ENCODE measurements at places on chromosomes 5 and 9. TPM values are rescaled to one million over a fixed set of nuclear protein-coding genes. Genes with fewer than 3 reads are reported as not detected.
A peak's percentile ranks its signal among the peaks of the same experiment; 100 is the strongest.

The PCDHGA8 gene
- 0.03 TPM for total RNA-seq

DNA sequence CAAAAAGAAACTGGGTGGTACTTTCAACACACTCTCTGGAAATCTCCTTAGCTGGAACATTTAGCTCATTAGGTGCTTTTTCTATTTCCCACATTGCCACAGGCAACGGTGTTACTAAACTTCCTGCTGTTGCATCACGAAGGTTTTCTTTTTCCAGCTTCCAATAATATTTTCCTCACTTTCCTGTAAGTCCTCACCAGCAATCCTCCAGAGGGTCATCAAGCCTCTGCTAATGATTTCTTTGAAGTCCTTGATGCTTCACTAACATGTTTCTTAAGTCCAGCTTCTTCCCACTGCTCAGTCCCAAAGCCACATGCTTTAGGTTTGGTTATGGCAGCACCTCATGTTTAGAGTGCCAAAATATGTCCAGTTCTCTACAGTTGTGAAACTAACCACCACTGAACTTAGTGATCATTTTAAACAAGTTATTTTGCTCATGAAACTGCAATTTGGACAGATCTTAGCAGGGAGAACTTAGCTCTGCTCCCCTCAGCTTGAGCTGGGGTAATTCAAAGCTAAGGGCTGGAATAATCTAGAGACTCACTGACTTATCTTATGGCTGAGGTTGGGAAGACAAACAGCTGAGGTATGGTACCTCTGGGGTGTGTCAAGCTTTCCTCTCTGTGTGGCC lies 39.9 kb upstream of the RETREG1 start:
- no peak for DNase-seq

The CTXN3 gene
- not detected for total RNA-seq

DNA sequence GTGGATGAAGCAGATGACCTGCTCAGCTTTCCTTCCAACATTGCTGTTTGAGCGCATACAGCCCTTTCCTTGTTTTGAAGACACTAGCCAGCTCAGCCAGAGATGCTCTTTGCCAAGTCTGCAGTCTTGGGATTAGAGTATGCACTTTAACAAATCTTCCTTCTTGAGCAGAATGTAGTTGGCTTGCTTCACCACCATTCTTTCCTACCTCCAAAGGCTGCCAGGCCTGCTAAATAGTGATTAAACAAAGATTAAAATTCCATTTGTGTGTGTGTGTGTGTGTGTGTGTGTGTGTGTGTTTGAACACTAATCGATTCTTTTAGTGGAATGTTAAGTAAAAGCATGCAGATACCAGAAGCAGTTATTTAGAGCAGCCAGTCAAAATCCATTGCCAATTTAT lies 97.6 kb downstream of the GALNT10 start:
- DNase-seq, result peak; percentile 83

DNA sequence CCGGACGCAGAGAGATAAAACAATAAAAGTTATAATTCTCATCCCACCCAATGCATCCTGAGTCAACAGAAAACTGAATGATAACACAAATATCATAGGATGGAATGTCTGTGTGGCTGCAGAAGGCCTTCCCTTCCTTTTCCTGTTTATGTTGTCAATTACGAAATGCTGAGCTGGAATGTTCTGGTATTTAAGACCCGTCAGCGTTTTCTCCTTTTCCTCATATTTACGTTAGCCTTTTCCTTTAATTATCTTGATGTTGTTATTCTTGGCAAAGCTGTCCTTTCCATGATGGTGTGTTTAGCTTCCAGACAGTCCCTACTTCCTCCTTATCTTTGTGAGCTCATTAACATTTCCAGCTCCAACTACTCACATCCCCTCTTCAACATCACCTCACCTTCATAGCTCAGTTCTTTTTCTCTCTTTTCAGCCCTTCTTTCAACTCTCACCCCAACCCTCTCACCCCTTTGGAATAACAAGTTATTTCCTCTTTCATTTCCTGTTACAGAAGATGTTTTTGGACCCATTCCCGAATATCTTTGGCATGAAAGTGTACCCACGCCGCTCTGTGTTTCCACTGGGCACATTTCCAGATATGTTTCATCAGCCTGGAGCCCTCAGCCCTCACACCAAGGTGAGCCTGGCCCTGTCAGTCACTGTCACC lies 221.6 kb downstream of the NR2F1-AS1 start:
- DNase-seq, result peak; percentile 23

The TNPO1 gene
- total RNA-seq, result 235 TPM

The SH3PXD2B gene
- 15.2 TPM for total RNA-seq

GRCh38 chr9:36969216-36969771 lies 64.8 kb downstream of the PAX5 start:
- no peak for DNase-seq

GRCh38 chr5:148998174-148998797 lies 64.6 kb downstream of the SH3TC2 start:
- DNase-seq, result no peak

- DNase-seq, result no peak
Measured at GRCh38 chr5:176418251-176418650, 1.9 kb upstream of the CLTB start.

The SPINK4 gene
- total RNA-seq, result not detected

The FAXDC2 gene
- total RNA-seq, result 0.54 TPM

GRCh38 chr5:61974680-61975079 lies 331.3 kb upstream of the KIF2A start:
- no peak for DNase-seq

- no peak for DNase-seq
Measured at GRCh38 chr9:97954550-97954989, 16.6 kb upstream of the HEMGN start.

The ARID3C gene
- not detected for total RNA-seq

- no peak for DNase-seq
Measured at GRCh38 chr5:2399096-2399495, 352.4 kb downstream of the IRX2 start.

DNA sequence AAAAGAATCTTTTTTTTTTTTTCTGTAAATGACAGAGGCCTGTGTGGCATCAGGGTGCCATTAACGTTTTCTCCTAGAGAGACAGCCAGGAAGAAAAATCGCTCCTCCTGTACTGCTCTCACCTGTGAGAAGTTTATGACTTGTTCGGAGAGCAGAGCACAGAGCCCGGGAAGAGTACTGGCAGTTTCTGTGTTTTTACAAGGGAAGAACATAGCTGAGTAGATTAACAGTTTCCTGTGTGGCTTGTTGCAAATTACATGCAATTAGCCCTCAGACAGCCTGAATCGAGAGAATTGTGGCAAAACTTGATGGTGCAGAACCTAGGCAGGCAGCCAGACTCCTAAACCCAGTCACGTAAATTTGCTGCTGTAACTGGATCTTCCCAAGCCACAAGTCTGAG lies 32.1 kb downstream of the PRKACG start:
- no peak for DNase-seq

DNA sequence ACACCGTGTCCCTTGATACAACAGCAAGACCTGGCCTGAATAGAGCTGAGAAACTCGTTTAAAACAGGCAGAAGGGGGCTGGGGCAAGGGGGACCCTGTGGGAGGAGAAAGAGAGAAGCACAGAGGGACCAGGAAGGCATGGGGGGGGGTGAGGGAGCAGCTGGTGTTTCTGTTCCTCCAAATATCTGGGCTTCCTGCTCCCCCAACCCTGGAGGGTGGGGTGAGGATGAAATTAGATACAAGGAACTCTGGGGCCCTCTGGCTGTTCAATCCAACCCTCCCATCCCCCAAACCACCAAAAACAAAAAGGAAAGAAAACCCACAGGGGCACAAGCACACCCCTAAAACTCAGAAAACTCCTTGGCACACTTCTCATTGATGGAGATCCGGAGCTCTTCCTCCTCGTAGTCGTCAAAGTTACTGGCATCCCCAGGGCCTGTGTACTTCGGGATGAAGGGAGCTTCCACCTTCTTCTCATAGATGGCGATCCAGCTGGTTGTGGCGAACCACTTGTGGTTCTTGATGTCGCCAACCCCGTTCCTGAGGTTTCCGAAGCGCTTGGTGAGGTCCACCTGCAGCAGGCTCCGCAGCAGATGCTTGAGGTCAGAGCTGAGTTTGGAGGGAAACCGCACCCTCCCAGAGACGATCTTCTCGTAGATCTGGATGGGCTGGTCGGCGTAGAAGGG lies 1.1 kb downstream of the PRKACG start:
- DNase-seq, result no peak

DNA sequence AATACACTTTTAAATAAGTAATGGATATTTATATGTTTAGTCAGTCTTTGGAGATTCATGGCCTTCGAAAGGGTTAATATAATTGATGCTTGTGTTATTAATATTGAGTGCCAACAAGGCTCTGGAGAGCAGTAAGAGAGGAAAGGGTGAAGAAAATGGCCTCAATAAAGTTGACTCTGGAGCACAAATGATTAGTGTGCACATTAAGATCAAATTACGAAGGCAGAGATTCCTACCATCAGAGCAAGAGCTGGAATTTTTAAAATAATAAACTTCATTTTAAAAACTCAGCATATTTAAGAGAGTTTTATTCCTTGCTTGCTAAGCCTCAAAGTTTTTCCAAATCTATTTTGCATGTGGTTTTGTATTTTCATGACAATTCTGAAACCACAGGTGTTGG lies 14.8 kb downstream of the SLC44A1 start:
- no peak for DNase-seq

The LECT2 gene
- total RNA-seq, result not detected

The BOD1 gene
- total RNA-seq, result 173 TPM

- DNase-seq, result no peak
Measured at GRCh38 chr5:177366528-177367322, 9.0 kb downstream of the RGS14 start.

- DNase-seq, result no peak
Measured at GRCh38 chr5:177403102-177403791, 2.8 kb upstream of the PFN3 start.

The F2RL1 gene
- 1.2 TPM for total RNA-seq
